ENCODE measurements at places on chromosomes 11 and 22.

- DNase-seq: no peak
Observed at GRCh38 chr11:35549787-35550186, 24.4 kb upstream of the PAMR1 start.

DNA sequence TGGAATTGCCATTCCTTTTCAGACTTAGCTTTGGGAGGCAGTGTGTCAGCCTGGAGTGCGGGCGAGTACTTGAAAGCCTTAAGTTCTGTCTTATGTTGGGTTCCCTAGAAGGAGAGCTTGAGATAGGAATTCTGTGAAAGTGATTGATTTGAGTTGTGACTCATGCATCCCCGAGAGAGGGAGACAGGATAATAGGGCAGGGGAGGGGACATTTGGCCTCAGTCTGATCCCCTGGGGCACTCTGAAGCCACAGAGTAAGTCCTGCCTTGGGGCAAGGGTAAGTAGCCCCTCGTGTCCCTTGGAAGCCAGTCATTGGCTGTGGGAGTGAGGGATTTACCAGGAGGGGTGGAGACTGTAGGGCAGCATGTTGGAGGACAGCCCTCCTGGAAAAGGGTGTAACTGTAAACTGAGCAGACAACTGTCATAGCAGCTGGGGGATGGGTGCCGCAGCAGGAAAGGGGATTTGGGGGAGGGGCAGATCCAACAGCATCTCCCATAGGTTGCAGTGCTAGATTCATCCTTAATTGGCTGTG lies 44.0 kb downstream of the KIAA1671 start:
- no peak for DNase-seq

- DNase-seq: peak; percentile 44
Observed at GRCh38 chr11:5004424-5005274, 10.0 kb downstream of the OR51L1 start.

DNA sequence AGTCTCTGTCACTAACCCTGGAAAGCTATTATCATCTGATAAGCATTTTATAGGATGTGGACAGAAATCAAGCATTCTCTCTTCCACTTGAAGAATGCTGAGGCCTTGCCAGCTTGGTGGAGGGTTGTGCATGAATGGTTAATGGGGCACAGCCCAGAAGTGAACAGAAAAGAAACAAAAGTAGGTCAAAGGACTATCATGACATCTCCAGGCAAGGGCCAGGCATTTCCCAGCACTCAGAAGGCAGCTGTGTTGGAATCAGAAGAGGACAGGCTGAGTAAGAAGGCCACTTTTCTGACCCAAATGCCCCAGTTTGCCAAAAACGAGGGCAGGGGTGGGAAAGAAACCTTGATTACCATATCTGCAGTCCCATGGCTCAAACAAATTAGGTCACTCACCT lies 12.4 kb downstream of the TENM4 start:
- DNase-seq: no peak

GRCh38 chr22:18978506-18978905 lies 42.4 kb upstream of the PRODH start:
- DNase-seq: no peak

GRCh38 chr11:104852811-104853210 lies 45.4 kb downstream of the CASP12 start:
- DNase-seq: no peak

DNA sequence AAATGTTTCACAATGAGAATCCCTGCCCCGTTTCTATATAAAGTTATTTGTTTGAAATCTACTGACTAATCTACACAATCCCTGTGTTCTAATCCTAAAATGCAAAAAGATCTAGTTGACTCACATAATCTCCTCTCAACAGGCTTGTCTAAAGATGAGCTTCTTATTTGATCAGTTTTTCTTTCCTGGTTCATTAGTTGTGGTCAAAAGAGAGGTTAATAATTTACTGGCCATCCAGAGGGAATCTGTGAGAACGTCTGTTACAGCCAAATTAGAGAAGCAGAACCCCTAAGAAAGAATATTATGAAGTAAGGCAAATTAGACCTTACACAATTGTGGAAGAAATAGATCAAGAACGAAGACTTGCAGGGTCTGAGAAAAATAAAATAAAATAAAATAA lies 173.7 kb upstream of the ANO3 start:
- DNase-seq: no peak

GRCh38 chr11:113431746-113432145 lies 43.5 kb downstream of the DRD2 start:
- no peak for DNase-seq

DNA sequence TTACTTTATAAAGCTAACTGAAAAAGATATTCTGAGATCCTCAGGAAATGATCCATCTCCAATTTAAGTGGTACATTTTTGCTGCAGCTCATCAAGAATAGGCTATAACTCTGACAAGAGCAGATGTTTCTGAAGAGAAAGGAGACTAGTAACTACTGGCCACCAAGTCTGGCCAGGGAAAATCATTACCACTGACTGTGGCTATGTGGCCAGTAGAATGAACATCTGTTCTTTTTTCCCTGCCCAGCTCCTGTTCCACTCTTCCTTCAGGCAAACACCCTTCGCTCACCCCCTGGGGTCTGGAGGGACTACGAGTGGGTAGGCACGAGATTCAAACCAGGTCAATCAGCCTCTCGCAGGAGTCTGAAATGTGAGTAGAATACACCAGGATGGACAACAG lies 23.9 kb downstream of the TMEM123 start:
- DNase-seq: no peak

DNA sequence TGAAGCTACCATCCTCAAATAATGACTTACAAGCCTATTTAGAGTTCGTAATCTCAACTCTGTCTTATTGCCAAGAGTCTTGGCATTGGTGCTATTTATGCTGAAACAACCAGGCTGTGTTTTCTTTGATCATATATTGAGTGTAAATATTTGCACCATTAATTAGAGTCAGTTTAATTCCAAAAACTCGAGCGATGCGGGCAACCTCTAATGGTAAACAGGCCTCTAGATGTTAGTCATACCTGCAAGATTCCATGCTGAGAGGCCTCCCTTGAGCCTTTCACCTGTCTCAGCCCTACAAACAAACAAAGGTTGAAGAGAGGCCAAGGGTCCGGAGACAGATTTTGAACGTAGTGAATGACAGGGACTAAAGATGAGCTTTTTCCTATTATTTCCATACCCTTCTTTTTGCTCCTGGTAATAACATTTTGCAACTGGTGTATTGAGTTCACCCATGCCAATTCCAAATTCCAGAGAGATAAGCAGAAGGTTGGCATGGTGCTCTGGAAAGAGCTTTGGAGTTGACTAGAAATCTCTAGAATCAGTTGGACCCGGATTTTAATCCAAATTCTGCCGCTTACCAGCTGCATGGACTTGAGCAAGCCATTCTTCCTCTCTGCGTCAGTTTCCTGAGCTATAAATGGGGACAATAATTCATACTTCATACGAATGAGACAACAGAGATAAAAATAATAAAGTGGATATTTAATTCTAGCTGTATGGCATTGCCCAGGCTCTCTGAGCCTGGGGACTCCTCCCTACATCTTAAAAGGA lies 99.1 kb upstream of the ANO1 start:
- DNase-seq: no peak

DNA sequence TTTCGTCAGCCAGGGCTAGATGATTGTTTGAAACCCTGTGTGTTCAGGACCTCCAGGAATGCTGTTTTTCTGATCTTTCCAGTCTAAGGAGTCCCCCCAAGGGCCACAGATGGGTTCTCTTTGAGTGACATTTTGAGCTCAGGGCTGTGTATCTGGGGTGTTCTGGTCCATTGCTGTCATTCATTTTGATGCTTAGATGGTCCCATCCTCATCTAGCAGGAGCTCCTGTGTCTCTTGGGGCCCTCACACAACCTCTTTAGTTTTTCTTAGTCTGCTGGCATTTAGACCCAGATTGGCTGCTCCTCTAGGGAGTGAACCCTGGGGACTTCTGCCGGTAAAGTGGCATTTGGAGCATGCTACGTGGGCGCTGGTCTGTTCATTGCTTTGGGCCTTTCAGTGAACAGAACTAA lies 39.1 kb downstream of the MED15 start:
- DNase-seq: no peak

- DNase-seq: no peak
Observed at GRCh38 chr11:81267246-81267645, 1466.4 kb downstream of the FAM181B start.

GRCh38 chr11:83571302-83571701 lies 285.1 kb upstream of the CCDC90B start:
- no peak for DNase-seq

DNA sequence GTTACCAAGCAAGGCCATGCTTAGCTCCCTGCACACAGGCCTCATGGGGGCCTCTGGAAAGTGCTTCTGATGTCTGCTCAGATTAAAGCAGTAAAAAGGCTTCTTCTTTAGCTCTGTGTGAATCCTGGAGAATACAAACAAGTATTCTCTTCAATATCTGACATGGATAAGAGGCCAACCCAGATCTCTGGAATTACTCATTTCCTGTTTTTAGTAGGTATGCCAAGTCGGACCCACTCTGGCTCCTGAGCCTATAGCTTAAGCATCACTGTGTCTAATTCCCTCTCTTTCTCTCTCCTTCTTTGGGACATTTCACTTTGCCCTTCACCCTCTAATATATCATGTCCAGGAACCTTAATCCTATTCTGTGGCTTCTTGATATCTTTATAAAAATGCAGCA lies 529.6 kb upstream of the CCDC90B start:
- no peak for DNase-seq

DNA sequence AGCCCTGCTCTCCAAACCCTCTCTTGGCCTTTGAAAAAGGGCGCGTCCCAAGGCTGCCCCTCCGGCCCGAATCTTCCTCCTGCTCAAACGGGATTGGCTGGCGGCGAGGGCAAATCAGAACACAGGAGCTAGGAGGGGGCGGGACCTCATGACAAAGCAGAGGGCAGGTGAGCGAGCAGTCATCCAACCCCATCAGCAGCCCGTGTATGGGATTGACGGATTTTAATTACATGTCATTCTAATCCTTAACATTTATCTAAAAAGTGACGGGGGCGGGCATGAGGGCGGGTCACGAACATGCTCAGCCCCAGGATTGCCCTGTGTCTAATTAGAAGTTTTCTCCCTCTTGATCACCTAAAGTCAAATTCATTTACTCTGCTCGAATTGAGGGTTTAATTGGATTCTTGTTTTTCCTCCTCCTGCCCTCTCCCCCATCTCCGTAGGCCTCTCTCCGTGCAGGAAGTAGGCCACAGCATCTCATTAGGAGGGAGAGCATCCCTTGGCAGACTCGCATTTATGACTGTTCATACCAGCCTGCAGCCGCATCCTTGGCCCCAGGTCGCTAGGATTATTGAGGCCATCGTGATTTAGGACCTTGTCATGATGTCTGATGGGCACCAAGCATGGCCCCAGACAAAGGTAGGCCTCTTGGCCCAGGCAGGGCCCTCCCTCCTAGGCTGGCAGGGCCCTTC lies 147.1 kb downstream of the CHST1 start:
- no peak for DNase-seq

DNA sequence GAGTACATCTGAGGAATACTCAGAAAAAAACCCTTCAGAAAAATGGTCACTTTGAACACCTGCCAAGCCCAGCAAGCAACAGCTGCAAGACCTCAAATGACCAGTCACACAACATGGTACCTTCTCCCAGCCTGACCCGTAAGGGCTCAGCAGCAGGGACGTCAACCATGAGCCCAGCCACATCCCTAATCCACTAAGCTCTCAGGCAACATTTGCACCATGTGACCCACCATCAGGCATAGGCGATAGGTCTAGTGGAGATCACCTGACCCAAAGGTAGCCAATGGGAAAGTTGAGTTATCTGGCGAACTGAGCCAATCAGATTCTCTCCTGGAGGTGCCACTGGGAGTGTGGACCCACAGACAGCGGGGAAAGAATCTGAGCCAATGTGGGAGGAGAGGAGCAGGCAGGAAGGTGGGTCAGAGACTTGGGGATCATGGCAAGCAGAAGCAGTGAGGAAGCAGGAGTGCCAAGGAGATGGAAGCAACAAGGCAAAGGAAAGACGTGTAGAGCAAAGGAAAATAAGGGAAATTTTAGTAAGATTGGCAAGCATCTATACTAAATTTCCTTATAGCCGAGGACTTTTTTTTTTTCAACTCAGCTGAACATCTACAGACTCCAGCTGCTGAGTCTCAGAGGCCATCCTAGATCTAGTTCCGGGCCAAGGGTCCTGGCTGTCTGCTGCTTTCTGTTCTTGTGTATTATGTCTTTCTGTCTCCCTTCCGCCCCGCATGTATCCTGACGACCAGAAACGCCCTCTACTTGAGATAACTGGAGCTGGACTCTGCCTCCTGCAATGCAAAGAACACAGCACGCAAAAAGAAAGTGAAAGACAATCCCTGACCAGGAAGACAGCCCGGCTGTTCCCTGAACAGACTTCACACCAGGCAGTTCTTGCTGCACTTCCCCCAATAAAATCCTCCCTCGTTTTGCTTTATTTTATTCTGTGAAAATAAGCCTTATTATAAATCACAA lies 11.0 kb upstream of the PLAAT2 start:
- peak; percentile 42 for DNase-seq

DNA sequence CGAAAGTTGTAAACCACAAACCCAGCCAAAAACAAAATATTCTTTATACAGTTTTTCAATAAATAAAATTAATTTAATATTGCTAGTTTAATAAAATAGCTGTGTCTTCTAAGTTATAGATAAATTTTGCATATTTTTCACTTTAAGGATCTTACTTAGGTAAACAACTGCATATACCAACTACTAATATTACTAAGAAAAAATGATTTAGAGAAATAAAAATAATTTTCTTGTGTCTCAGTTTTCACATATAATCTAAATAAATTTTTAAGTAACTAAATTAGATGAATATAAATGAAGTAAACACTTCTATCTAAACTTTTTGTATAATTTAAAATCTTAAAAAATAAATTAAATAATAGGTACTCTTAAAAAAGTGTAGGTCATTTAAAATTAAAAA lies 67.1 kb upstream of the TOP3B start:
- no peak for DNase-seq

DNA sequence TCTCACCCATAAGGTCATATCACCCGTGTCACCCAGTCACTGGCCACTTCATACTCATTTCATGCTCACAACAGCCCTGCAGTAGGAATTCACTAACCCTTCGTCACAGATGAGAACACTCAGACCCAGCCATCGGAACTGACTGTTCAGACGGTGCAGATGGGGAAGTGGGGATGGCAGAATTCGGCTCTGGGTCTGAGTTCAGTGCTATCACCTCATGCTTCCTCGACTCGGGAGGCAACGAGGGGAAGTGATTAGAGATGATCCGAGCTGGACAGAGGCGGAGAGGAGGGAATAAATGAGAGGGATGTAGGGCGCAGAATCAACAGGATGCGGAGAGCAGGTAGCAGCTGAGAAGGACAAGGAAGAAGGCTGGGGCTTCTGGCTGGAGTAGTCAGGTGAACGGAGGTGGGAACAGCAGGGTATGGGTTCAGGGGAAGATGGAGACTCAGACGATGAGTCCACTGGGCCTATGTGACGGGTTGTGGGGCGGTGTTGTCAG lies 4.7 kb downstream of the B3GNT6 start:
- DNase-seq: peak; percentile 28

DNA sequence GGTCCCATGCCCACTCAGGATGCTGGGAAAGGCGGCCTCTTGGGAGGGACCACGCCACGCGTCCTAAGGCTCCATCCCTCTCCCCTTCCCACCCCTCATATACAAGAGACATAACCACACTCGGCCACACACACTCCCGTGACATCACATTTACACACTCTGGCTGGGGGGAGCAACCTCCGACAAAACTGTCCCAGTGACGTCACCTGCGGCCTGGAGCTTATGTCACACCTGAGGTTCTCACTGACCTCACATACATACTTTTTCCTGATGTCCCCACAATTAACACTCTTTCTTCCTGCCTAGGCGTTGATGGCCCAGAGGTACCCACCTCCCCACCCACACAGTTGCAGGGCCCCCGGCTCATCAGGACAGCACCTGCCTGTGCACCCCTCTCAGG lies 1.9 kb downstream of the ELFN2 start:
- DNase-seq: no peak
